Stimulated activated CD8-positive, alpha-beta memory T cell treated with anti-CD3 and anti-CD28 coated beads, Interleukin-4, amount 100 ng/mL, for 4 hours (primary cell): ENCODE measurements at places on chromosomes 7 and 10.

GRCh38 chr7:2775785-2776184, 68.3 kb downstream of the GNA12 start:
- no peak for DNase-seq

DNA sequence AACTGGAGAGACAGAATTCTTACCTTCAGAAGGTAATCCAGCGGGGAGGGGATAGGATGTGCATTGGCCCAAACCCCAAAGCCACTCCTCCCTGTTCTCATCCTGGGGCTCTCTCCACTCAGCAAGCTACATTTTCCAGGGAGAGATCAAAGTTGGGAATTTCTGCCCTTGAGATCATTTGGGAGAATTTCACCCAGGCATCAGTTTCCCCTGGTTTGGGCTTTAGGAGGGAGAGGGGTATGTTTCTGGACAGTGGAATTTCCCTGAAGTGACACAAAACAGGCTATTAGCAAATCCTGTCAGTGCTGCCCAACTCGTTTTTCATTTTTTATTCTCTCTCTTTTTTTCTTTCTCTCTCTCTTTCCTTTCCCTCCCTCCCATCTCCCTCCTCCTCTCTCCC, 35.7 kb downstream of the CYP17A1 start:
- DNase-seq, result no peak

DNA sequence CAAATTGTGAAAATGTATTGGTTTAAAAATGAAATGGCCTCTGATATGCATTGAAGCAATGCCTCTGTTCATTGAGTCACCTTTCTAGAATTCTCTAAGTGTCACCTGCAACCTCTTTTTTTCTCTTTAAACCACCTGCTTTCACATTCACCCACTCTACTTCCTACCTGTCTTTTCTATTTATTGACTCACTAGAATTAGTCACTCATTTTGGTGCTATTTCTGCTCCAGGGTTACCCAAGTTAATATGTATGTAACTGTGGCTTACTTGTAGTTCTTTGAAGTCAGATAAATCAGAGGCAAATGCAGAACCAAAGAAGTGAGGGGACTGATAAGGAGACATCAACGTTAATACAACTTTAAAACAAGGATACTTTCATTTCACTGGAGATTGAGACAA, 674.7 kb downstream of the CCSER2 start:
- no peak for DNase-seq

DNA sequence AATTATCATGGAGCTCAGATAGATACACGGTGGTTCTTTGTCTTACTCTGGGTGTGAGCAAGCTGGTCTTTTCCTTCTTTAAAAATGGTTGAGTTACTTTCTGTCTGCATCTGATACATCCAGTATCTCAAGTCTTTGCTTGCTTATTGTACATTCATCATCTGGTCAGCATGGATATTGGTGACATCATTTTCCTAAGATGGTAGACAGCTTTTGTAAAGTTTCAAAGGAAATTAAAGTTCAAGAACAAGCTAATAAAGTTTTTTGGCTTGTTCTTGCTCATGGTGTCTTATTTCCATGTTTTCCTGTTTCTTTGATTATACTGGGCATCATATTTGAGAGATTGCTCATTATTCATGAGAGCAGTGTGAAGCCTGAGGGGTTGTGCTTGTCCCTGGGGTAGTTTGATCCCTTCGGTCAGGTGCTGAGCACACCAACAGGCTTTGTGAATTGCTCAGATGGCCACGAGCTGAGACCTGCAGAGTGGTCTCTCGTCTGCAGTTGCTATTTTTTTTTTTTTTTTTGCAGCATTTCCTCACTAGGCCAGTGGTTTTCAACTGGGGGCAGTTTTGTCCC, 38.5 kb downstream of the MGMT start:
- DNase-seq, result no peak

DNA sequence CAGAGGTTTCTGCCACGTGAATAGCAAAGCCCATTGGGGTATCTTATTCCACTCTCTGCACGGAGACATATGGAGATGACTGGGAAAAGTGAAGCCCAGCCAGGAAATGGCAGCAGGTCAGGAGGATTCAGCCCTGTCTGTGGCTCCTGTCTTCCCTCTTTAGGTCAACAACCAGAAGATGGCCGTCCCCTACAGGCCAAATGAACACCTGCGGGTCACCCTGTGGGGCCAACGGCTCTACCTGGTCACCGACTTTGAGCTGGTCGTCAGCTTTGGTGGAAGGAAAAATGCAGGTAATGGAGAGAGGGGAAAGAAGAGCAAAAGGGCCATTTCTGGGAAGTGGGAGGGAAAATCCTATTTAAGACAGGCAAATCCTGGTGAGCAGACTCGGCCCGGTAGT, 38.3 kb downstream of the EPHB4 start:
- no peak for DNase-seq
